Large intestine (tissue), 12 donors: ENCODE measurements at places on chromosomes 4 and X. TPM values are rescaled to one million over a fixed set of nuclear protein-coding genes. Genes with fewer than 3 reads are reported as not detected.

The SLITRK4 gene
- 13.7 TPM for polyA plus RNA-seq

DNA sequence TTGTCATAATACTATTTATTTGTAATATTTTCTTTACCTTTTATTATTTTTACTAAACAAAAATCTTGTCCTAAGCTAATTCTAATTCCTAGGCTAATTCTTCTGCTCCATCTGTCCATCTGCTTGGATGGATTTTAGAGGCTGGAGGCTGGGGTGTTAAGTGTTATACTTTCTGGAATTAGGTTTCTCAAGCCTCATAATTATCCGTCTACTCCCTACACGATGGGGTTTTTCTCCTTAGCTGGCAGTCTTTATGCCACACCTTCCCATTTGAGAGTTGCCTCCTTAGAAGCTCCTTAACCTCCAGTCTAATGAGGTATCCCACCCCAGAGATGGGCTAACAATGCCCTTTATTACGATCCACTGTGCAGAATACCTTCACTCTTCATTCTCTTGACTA lies 37.6 kb upstream of the LGI2 start:
- no peak overlapping the region for H3K27ac ChIP-seq
- no peaks in the 10 kb centered on the region for H3K27me3 ChIP-seq
- H3K36me3 ChIP-seq = no peaks in the 10 kb centered on the region
- H3K4me1 ChIP-seq = no peaks in the 10 kb centered on the region
- no peak overlapping the region for H3K4me3 ChIP-seq

DNA sequence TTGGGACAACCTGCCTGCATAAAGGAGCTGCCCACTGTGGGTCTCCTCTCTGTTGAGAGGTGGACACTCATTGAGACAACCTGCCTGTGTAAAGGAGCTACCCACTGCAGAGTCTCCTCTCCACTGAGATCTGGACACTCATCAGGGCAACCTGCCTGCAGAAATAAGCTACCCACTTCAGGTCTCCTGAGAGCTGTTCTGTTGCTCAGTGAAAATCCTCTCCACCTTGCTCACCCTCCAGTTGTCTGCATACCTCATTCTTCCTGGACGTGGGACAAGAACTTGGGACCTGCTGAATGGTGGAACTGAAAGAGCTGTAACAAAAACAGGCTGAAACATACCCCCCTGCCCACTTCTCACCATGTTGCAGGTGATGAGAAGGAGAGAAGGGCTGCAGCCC lies 59.9 kb upstream of the CDKN2AIP start:
- no peak for DNase-seq
- H3K4me1 ChIP-seq = no peaks in the 10 kb centered on the region
- H3K27me3 ChIP-seq = no peaks in the 10 kb centered on the region
- no peak overlapping the region for H3K27ac ChIP-seq
- no peaks in the 10 kb centered on the region for H3K36me3 ChIP-seq

DNA sequence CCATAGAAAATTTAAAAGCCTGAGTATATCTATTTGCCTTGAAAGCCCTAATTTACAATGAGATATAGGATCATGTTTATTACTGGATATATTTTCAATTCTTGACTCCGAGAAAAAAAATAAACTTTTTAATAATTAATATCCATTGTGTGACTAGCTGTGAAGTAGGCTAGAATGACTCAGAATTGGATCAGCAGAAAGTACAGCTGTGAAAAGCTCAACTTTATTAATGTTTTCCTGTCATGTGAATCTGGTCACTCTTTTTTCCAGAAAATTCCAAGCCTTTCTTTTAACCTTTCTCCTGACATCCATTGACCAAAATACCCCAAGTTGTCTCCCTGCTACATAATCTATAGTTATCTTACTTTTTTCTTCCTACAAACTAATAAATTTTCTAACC lies 171.8 kb upstream of the PACRGL start:
- no peak for DNase-seq
- no peaks in the 10 kb centered on the region for H3K27me3 ChIP-seq
- H3K4me3 ChIP-seq = no peak overlapping the region

DNA sequence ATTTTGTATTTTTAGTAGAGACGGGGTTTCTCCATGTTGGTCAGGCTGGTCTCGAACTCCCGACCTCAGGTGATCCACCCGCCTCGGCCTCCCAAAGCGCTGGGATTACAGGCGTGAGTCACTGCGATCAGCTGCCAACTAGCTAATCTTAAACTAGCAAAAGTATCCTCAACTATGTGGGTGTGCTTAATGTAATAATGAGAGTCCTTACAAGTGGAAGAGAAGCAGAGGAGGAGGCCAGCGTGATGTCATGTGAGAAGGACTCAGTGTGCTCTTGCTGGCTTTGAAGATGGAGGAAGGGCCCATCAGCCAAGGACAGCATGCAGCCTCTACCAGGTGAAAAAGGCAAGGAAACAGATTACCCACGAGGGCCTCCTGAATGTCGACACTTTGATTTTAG lies 19.6 kb downstream of the SCD5 start:
- H3K4me1 ChIP-seq = peaks cover 59% of the 10 kb centered on the region
- no peak for DNase-seq
- no peaks in the 10 kb centered on the region for H3K36me3 ChIP-seq
- no peak overlapping the region for H3K4me3 ChIP-seq
- H3K27ac ChIP-seq = peak overlapping the region; percentile 93
